ENCODE measurements at places on chromosomes 5 and 9.

DNA sequence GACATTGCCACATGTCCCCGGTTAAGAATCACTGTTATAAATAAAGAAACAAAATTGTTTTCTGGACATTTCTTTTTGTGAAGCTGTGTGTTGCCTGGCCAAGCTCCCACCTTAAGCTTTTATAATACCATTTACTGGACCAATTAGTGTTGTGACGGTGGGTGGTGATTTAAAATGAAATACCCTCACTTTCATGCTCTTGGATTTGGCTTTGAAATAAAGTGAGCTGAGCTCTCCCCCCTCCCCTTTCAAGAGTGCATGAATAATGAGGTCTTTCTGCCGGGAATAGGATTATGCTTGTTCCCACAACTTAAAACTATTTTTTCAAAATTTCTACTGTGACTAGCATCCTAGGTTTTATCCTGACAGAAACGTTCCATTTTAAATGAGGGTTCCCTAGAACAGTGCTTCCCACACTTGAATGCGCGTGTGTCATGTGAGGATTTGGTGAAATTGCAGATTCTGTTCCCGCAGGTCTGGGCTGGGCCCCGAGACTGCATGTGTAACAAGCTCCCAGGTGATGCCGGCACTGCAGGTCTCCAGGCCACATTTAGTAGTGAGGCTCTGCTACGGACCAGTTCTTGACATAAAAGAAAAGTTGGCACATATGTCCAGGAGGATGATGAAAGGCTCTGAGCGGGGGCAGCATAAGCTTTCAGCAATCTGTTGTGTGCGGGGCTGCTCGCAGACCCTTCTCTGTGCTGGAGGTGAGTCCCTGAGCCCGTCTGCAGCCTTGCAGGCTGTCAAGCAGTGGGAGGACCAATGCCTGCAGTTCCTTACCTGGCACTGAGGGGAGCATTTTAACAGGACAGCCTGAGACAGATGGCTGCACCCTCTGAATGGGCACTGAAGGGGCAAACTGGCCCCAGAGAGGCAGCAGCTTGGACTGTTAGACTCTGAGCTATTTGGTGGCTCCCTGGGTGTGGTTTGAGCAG lies 24.4 kb downstream of the IQGAP2 start:
- no peak for DNase-seq

GRCh38 chr9:32596096-32596865 lies 23.3 kb upstream of the NDUFB6 start:
- no peak for DNase-seq

- DNase-seq: no peak
Observed at GRCh38 chr5:139120521-139120920, 77.6 kb downstream of the SIL1 start.

DNA sequence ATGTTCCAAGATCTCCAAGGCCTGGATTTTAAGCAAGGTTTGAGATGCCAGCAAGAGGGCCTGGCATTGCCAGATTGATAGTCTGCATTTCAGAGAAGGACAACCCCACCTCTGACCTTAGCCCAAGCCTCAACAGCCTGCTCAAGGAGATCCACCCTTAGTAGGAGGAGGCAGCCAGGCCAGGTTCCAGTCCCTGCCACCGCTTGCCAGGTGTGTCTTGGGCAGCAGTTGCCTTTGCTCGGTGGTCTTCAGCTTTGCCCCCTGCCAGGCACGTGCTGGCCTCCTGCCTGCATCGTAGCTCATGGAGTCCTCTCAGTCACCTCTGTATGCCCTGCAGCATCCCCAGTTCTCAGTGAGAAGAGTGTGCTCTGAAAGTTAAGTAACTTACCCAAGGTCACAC lies 134.2 kb downstream of the KCNIP1 start:
- DNase-seq: no peak

- DNase-seq: no peak
Observed at GRCh38 chr5:91291628-91292569, 91.2 kb downstream of the ARRDC3 start.

- DNase-seq: no peak
Observed at GRCh38 chr5:102759289-102759688, 4.2 kb downstream of the PAM start.

DNA sequence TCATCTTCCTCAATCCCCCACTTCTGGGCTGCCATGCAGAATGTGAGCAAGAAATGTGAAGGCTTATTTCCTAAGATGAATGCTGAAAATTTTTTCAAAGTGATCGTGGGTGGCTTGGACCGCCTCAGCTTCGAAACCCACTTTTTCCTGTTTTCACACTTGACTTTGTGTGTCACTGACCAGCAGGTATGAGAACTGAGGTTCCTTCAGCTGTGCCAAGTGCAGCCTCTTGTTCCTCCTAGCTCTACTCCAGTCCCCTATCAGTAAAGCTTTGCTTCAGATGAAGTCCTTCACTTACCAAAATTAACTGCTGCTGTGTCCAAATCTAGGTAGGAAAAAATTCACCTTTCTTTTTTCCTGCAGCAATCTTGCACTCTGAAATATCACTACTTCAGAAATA lies 382.6 kb downstream of the DTWD2 start:
- no peak for DNase-seq

GRCh38 chr9:114178756-114179450 lies 23.6 kb downstream of the COL27A1 start:
- no peak for DNase-seq

- no peak for DNase-seq
Observed at GRCh38 chr5:131252824-131253171, 11.1 kb upstream of the CDC42SE2 start.

DNA sequence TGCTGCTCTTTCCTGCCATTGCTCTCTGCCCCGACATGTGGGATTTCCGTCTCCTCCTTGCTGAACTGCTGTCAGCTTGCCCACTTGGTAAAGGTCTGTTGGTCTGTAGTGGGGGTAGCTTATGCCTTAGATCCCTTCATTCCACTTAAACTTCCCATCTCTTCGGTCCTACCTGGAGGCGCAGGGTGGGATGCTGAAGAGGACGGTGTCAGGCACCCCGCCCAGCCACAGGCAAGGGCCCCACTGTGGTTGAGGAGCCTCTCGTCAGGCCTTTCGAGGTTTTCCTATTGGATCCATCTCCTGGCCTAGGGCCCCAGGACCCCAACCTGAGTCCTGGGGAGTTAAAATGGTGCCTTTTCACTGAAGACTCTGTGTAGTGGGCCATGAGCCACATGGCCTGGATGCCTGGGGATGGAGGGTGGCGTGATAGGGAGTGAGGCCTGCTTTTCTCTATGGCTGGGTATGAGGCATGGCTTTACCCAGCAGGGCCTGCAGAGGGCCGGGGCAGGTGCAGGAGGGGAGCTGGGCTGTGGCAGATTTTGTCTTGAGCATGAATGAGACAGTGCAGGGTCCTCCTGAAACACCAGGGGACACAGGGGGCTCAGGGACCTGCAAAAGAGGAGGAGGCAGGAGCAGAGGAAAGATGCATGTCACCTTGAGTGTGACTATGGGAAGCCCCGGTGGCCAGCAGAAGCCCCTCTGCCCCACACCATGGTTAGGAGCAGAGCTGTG lies 25.8 kb upstream of the RNF130 start:
- no peak for DNase-seq

DNA sequence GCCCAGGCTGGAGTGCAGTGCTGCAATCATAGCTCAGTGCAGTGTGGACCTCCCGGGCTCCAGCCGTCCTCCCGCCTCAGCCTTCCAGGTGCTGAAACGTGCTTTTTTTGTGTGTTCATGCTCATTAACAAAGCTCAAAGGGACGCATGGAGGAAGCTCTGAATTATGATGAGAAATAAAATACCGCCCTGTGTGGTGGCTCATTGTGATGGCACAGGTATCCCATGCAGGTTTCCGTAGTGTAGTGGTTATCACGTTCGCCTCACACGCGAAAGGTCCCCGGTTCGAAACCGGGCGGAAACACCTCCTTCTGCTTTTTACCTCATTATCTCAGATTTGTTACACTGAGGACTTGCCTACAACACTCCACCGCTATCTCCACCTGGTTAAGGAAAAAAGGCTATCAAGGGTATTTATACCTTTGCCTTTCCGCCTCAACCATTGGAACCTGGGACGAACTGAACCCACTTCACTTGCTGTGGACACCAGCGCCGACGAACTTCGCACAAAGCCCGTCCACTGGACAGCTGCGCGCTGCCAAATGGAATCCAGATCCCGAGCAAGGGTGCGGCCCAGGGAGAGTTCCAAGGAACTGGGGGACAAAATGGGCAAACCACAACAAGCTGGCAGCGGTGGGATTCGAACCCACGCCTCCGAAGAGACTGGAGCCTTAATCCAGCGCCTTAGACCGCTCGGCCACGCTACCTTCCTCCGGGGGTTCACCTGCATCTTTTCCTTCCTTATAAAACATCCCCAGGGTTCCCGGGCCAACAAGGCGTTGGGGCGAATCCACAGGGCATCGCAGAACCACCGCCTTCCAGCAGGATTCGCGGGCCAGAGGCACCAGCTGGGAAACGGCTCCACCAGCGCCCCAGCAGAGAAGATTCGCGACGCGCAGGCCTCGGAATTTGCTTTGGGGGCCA lies 26.3 kb downstream of the OR2V2 start:
- DNase-seq: no peak

DNA sequence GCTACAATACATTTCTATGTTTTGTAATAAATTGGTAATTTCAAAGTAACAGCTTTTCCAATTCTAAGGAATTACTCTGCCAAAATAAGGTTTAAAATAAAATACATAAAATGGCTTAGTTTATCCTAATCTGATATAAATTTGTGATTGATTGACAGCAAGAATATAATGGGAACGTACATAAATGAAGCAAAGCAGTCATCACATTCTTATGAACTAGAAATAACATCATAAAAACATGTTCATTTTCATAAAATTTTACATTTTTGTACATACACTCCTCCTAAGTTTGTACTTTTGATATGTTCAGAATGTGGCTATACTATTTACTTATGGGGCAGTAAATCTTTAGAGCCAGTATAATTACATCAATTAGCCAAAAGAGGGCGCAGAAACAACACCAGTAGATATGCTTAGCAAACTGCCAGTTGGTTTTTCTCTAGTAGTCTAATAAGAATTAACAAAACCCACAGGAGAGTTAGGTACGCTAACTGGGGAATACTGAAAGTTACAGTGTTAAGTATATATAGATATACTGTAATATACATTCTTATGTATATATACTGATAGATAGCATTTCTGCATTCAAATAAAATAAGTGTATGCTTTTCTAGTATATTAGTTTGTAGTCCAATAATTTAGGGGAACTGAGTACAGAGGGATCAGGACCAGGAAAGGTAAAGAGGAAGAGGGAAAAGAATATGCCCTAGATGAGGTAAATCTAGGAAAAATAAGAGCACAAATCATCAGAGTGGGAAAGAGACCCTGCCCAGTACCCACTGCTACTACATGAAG lies 76.8 kb downstream of the ZDHHC21 start:
- peak; percentile 84 for DNase-seq

DNA sequence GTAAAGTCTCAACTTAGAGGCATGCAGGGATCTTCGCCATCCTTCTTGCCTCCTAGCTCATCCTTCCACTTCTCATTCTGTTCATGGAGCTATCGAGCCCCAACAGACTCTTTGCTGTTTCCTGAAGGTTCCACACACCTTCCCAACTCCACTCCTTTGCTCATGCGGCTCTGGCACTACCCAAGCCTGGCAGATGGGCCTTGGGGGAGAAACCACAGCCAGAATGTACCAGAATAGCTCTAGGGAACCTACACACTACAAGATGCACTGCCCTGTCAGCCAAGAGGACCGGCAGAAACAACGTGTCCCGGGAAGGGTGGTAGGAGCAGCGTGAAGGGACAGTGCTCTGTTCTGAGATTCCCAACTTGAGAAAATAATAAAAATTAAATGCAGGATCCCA lies 178.9 kb downstream of the GABBR2 start:
- no peak for DNase-seq

DNA sequence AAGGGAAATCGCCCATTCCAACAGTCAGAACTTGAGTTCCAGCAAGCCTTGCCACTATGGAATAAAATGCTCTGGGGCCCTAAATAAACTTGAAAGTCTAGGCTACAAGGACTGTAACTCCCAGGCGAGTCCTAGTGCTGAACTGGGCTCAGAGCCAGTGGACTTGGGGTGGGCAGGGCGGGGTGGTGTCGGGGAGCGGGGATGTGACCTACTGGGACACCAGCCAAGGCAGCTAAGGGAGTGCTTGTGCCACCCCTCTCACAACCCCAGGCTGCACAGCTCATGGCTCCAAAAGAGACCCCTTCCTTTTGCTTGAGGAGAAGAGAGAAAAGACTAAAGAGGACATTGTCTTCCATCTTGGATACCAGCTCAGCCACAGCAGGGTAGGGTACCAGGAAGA lies 61.5 kb downstream of the MEIKIN start:
- DNase-seq: no peak

- DNase-seq: peak; percentile 63
Observed at GRCh38 chr9:34493972-34494535, 28.7 kb downstream of the ENHO start.

DNA sequence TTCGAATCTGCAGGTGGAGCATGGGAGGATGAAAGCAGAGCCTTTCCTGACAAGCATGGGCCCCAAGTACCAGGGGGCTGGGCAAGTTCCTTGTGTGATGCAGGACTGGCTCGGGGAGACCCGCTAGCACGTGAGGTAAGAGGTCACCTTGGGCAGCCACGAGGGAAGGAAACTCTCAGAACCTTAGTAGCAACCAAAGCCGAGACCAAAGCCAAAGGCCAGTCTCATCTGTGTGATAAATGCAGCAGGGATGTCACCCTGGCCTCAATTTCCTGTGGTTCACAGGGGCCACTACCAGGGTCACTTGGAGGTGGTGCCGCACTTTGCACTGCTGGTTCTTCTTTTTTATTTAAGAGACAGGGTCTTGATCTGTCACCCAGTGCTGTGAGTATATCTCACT lies 39.5 kb downstream of the PRRT1B start:
- DNase-seq: no peak

- DNase-seq: no peak
Observed at GRCh38 chr9:103014242-103014641, 19.1 kb downstream of the CYLC2 start.

DNA sequence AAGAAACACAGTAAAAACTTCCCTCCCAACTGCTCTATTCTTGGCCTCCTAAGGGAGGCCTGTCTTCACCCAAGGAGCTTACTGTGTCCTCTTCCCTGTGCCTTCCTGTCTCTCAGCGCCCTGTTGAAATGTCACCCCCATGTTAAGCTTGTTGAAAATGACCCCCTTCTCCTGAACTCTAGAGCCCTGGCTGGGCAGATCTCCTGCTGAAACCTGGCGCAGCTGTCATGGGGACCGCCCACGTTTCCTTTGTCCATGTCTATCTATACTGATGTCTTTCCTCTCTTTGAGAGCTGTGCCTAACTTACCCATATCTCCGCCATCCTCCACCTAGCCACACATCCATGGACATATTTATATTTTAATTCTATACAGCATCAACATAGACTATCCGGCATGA lies 33.3 kb downstream of the PTCH1 start:
- DNase-seq: no peak

DNA sequence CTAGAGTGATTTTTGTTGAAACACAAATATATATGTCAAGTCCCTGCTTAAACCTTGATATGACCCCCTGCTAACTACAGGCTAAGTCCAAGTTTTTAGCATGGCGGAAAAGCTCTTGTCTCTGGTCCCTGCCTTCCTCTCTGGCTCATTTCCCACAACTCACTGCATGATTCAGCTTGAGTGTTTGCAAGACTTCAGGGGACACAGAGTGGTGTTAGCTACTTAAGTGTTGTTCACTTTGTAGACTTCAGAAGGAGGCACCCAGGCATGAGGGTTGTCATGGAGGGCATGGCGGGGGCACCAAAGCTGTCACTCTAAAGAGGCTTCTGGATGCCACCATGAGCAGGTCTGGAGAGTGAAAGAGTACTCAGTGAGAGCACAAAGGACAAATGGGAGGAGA lies 362.4 kb upstream of the ACTBL2 start:
- DNase-seq: no peak

Measured in fibroblast of the aortic adventitia (primary cell).